Cardiac fibroblast (primary cell): ENCODE measurements at places on chromosomes 16 and 17.

DNA sequence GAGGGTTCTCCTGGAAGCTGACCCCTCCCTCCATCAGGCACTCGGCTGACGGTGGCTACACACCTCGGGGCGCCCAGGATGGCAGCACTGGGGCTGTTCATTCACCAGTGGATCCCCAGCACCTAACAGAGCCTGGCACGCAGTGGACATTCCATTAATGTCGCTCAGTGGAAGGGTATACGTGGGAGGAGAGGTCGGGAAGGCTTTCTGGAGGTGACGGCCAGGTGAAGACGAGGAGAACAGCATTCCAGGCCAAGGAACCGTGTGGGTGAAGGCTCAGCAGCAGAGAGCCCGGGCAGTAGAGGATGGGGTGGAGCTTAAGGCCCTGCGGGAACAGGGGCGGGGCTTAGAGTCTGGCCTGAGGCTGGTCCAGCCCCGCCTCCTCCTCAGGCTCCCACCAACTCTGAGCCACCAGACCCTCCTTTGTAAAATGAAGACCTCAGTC is 2.5 kb upstream of the HS3ST6 start:
- DNase-seq, result peak; percentile 14

DNA sequence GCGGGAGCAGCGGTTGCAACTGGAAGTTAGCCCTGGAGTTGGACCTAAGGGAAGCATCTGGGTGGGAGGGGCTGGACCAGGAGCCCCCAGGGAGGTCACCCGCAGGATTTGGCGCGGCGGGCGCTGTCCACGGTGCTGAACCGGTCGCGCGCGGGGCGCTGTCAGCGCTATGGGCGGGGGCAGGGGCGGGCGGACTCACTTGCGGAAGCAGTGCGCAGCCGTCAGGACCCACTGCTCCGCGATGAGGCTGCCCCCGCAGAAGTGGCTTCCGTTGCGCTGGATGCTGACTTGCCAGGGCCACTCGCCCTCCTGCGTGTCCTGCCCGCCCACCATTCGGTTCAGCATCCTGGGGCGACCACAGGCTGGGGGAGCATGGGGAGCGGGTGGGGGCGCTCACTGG is 4.5 kb downstream of the PRSS27 start:
- DNase-seq, result peak; percentile 52

GRCh38 chr16:31111881-31112466 is 3.8 kb downstream of the BCKDK start:
- DNase-seq, result no peak

- no peak for DNase-seq
Measured at GRCh38 chr17:14429084-14429483, 128.2 kb downstream of the HS3ST3B1 start.

DNA sequence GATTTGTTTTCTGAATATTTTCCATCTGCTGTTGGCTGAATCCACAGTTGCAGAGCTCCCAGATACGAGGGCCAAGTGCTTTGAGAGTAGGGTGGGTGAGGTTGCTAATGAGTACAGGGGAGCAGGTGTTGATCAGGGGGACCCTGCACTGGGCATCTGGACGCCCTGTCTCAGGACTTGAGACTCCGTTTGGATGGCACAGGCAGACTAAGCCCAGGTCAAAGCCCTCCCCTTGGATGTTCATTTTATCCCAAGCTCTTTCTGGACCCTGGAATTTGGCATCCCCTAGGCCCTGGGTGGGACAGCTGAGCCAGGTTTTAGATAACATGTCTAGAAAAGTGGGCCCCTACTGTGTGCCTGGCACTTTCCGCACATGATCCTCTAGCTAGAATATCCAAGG is 12.1 kb downstream of the USP6 start:
- DNase-seq, result no peak

- DNase-seq, result peak; percentile 99
Measured at GRCh38 chr16:3945751-3946603, 65.5 kb upstream of the CREBBP start.
